ENCODE measurements at places on chromosomes 3 and 15.

- DNase-seq, result no peak
These were observed 47.4 kb downstream of the APH1B start for GRCh38 chr15:63324770-63325169.

DNA sequence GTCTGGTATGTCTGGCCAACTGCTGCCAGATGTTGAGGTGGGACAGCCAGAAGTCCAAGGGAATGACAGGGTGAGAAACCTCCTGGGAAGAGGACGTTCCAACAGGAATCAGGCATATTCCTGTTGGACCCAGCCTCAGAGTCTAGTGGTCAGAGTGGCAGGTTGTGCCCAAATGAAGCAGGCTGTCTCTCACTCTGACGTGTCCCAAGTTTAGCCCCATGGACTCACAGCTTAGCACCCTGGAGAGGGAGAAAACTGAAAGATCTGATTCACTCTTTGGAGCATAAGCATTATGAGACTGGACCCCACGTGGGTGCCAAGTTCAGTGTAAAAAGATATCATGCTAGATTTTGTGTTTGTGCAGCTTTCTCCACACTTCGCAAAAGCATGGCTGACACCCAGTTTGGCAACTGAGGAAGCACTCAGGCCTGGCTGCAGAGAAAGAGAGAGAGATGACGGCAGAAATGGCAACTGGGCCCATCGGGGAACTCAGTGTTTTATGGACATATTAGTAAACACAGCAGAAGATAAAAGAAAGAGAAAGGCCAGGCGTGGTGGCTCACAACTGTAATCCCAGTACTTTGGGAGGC lies 88.2 kb upstream of the LMCD1 start:
- no peak for DNase-seq

GRCh38 chr15:63686351-63686750 lies 89.2 kb downstream of the FBXL22 start:
- DNase-seq, result no peak

- no peak for DNase-seq
These were observed 46.1 kb downstream of the KBTBD12 start for GRCh38 chr3:127961124-127961523.

GRCh38 chr3:41863024-41863423 lies 98.9 kb downstream of the ULK4 start:
- peak; percentile 6 for DNase-seq

GRCh38 chr3:55461896-55462295 lies 25.2 kb downstream of the WNT5A start:
- DNase-seq, result no peak

- DNase-seq, result no peak
These were observed 25.1 kb upstream of the UTS2B start for GRCh38 chr3:191355406-191355805.

- DNase-seq, result no peak
These were observed 1.1 kb downstream of the TM6SF1 start for GRCh38 chr15:83108266-83109219.

GRCh38 chr3:114706591-114707232 lies 412.9 kb downstream of the TIGIT start:
- DNase-seq, result peak; percentile 88

- no peak for DNase-seq
These were observed 9.8 kb downstream of the ARPP19 start for GRCh38 chr15:52559022-52559421.

GRCh38 chr15:90082140-90082715 lies 20.0 kb downstream of the IDH2 start:
- DNase-seq, result no peak

GRCh38 chr3:133958071-133958805 lies 62.6 kb upstream of the RAB6B start:
- no peak for DNase-seq

DNA sequence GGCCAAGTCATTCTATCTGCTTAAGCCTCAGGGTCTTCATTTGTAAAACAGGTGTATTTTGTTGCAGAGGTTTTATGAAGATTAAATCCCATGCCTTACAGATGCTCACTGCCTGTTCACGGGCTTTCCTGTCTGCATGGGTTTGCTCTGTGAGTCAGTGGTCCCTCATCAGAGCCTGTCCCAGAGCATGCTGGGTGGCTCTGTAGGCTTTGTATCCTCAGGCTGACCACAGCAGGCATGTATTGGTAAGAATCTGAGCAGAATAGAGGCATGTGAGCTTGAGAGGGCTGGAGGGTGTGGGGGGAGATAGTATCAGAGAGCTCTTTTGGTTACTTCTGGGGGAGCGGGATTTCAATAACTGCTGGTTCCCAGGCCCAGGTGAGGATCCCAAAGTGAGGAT lies 45.4 kb upstream of the PLXNA1 start:
- no peak for DNase-seq

All from HCT116 (cell line).